ENCODE measurements at places on chromosomes 11 and 22.

DNA sequence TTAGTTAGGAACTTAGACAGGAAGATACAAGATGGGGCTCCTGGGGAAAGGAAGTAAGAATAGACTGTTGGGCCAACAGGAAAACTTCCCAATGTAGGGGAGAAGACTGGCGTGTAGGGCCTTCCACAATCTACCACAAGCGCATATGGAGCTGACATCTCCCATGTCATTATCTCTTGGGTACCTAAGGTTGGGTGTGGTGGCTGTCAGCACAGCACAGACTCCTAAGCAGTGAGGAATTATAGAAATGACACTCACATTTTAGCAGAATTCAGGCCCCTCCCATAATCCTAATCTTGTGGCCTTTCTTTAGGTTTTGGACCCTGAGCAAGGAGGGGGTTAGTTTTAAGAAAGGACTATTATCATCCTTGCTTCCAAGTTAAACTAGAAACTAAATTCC is 11.6 kb downstream of the TRIM21 start:
- peak; percentile 7 for DNase-seq

- DNase-seq = no peak
These were observed 7.1 kb downstream of the P2RY2 start for GRCh38 chr11:73225001-73225686.

DNA sequence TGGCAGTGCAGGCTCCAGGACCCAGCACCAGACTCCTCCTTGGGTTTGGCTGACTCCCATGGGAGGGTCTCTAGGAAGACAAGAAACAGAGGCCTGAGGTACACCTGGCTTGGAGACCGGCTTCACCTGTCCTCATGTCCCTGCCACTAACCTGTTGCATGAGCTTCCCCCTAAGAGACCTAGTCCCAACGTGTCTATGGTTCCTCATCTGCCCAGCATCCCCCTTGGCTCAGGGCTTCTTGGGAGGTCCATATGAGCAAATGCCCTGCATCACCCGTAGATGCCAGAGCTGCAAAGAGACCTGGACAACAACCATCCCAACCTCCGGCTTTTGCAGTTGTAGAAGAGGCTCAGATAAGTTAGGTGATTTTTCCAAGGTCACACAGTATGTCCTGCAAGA is 123.5 kb downstream of the BUD13 start:
- no peak for DNase-seq

DNA sequence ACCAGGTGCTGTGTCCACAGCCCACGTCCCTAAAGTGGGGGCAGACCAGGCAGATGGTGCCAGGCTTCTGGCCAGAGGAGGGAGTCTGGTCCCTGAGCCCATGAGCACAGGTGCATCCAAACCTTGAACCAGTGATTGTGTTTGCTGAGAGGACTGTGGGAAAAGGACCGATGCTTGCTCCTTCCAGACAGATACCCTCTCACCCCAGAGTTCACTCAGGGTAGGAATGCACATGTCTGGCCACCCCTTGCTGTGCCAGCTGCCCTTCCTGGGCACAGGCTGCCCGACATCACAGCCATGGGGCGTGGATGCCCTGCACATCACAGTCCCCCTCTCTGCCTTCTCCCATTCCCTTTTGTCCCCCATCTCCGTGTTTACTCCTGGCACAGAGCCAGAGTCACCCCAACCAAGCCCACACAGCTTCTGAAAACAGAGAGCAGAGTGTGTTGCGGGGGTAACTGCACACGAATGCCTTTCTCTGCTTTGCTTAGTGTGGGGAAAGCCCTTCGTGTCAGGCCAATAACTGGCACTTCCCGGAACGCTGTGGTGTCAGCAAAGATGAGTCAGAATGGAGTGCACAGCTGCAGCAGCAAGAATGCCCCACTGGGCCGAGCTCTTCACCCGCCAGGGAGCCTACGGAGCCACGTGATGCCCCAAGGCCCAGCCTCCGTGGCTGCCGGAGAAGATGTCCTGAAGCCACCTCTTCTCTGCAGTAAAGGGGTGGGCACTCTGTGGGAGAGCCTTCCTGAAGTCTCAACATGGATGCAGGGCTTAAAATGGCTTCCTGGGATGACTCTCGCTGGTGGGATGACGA is 7.6 kb downstream of the CARS1 start:
- DNase-seq = no peak

All from OCI-M1 (cell line).